Adipocyte (in vitro differentiated cells): ENCODE measurements at places on chromosomes 7 and 10.

DNA sequence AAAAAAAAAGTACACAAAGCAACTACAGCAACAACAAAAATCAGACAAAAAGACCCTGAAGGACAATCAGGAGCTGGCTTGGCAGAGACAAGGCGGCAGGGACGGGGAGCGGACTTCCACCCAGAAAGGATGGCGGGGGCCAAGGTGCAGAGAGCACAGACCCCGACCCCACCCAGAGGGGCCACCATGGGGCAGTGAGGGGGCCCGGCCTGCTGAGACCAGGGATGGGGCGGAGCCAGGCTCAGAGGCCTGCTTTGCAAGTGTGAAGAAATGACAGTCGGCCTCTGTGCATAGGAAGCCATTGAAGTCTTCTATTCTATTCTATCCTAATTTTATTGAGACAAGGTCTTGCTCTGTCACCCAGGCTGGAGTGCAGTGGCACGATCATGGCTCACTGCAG is 82.0 kb downstream of the ELFN1 start:
- no peak for DNase-seq

GRCh38 chr10:133253361-133253955 is 15.8 kb downstream of the VENTX start:
- no peak for DNase-seq

DNA sequence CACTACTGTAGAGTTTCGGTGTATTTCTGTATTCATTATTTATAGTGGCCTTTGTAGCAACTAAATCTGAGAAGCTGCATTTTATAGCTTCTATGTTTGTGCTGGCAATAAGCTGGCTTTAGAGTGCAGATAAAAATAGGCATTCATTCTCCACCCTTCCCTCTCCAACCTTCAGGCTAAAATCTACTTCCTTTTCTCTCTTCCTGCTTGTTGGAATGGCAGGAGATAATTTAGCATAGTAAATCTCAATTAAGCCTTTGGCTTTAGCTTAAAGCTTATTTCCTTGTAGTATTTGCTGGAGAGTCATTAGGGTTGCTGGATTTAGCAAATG is 58.5 kb downstream of the CPVL start:
- DNase-seq, result no peak

DNA sequence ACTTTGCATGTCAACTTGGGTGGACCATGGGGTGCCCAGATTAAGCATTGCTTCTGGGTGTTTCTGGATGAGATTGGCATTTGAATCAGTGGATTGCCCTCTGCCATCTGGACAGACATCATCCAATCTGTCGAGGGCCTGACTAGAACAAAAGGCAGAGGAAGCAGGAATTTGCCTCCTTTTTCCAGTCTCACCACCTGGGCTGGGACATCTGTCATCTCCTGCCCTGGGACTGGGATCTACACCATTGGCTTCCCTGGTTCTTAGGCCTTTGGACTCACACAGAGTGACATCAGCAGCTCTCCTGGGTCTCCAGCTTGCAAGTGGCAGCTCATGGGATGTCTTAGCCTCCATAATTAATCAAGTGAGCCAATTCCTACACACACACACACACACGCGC is 10.3 kb downstream of the SLC13A4 start:
- DNase-seq, result no peak

DNA sequence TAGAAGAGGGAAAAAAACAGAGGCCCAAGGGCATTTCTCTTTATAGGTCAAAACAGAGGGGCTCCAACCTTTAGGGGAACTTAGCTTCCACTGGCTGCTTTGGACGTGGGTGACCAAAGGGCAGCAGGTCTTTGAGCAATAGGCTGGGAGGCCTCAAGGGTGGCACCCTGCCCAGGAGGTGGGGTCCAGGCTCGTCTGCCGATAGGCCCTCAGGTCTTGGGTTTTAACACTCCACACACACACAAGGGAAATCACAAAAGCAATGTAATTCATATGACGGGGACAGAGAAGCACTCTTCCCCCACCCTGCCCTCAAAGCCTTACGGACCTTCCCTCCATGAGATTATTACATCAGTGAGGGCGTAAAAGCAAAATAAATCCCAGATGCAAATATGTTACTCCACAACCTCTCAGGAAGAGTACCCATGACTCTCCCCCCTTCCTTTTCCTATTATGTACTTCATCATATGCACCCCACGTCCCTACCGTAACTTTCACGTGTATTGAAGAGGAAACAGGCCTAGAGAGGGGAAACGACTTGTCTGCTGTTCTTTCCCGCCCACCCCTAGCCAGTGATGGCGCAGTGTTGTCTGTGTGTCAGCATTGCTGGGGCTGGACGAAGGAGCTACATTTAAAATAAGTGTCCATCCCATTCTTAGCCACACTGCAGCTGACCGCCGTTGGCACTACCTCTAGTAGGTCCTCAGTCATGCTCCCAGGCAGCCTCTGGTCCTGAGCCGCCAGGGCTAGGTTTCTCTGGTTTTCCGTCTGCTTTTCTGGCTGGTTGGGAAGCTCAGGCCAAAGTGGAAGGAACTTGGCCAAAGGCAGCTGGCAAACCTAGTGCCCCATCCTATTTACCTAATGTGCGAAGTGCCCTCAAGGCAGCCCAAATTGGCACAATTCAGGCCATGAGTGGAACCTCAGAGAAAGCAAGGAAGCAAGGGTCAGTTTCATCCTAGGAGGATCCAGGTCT is 2.1 kb downstream of the PCBD1 start:
- no peak for DNase-seq

DNA sequence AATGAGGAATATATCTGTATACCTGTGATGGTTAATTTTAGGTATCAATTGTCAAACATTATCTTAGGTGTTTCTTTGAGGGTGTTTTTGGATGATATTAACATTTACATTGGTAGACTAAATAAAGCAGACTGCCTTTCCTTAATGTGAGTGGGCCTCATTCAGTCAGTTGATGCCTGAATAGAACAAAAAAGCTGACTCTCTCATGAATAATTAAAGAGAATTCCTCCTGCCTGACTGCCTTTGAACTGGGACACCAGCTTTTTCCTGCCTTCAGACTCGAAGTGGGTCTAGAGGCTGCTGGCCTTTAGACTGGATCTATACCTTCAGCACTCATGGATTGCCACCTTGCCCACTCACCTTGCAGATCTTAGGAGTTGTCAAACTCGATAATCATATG is 117.9 kb upstream of the TMEM168 start:
- DNase-seq, result no peak

DNA sequence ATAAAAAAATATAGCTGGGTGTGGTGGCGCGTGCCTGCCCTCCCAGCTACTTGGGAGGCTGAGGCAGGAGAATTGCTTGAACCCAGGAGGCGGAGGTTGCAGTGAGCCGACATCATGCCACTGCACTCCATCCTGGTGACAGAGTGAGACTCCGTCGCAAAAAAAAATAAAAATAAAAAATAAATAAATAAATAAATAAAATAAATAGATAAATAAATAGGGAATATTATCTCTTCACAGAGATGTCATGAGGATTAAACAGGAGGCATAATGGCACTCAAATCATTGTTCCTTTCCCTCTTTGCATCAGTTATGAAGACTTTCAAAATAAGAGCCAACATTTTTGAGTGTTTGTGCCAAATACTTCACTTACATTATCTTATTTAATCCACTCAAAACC is 32.0 kb upstream of the BMPR1A start:
- DNase-seq, result no peak

DNA sequence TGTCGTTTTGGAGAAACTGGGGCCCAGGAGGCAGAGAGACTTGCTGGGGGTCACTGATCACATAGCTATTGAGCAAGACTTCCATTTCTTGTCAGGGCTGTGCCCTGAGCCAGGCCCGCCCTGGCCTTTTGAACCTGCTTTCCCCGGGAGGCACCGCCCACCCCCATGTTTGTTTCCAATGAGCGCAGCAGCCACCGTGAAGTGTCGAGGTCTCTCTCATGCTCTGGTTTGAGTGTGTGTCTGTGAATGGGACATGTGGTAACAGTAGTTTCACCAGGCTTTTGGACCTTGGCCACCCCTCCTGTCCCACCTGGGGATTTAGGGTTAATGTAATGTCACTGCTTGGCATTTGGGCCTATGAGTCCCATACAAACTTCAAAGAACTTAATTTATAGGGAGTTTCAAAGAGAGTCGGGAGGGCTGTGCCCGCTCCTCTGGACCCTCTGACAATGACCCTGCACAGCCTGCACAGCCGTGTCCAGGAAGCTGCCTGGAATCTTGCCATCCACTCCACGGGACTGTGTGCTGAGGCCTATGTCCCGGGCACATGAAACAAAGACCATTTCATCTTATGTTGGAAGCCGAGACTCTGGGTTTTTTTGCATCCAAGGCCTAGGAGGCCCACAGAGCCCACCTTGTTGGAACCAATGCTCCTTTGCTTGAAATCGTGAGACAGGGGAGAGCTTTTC is 6.3 kb downstream of the PRF1 start:
- no peak for DNase-seq

DNA sequence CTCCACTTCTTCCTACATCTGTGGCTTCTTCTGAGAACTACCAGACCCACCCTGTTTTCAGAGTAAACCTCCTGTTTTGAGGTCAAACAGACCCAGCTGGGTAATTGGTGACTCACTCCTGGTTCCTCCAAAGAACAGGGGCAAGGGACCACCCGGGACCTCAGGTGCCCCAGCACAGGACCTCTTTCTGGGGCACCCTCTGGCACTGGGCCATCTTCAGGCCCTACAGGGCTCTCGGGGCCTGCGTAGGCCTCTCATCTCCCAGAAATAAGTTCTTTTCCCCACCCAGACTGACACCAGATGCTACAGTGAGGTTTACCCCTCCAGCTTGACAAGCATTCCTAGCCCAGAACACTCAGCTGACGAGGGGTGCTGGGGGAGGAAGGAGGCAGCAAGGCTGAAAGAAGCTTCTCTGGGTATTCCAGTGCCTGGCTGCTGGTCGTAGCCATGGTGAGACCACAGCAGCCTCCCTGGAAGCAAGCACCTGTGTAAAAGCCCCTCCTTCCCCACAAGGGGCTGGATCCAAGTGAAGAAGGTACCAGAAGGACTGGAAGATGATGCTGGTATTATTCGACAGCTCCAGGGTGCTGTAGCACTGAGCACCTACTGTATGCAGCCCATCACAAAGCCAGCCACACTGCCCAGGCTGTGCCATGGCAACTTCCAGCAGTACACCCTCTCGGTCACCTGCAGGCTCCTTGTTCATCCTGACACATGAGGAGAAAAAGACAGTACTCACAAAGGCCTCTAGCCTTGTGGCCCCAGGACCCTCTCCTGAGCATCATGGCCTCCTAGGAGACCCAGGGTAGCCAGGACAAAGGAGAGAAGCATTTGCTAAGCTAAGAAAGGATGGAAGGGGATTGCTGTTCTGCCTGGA is 47.4 kb downstream of the ALOX5 start:
- no peak for DNase-seq

DNA sequence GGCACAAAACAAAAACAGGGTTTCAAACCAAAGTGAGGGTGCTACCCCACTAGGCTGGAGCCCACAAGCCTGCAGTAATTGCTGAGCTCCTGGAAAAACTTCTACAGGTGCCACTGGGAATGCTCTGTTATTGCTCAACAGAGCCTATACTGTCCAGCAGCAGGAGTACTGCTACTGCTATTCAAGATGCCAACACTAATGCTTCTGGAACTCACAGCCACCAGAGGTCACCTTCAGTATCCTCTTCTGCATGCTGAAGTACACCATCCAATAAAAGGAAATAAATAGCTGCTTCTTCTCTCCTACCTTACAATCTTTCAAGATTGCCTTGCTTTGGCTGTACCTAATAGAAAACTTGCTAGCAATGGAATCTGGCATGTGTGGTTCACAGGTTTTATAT is 222.0 kb downstream of the LRRN3 start:
- no peak for DNase-seq

DNA sequence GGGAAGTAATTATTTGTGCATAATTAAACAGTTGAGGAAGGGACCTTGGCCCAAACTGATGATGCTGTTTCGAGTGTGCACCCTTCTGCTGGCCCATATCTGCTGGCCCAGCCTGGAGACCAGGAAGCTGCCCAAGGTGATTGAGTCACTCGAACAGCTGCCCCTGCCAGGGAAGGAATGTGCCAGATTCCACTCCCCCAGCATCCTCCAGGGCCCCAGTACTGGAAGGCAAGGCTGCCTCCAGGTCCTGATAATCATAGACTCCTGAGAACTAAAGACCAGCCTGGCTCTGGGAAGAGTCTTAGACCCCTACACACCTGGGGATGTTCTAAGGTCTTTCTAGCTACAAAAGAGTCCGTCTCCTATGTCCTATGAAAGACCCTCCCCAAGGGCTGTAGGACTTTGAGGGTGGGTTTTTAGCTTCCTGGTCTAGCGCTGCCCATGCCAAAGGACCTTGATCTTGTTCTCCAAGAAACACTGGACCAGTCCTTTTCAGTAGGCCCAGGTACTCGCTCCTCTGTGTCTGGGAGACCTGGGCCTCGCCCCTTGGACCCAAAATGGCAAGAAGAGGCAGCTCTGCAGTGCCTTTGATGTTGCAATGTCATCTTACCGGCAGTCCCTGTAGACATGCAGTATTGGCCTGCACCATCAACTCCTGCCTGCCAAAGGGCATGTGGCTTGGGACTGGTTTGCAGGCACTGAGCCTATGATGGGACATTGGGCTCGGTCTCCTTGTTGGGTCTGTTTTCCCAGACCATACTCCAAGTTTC is 103.2 kb upstream of the GPR26 start:
- no peak for DNase-seq

GRCh38 chr7:41688012-41688625 is 14.8 kb downstream of the INHBA start:
- no peak for DNase-seq

DNA sequence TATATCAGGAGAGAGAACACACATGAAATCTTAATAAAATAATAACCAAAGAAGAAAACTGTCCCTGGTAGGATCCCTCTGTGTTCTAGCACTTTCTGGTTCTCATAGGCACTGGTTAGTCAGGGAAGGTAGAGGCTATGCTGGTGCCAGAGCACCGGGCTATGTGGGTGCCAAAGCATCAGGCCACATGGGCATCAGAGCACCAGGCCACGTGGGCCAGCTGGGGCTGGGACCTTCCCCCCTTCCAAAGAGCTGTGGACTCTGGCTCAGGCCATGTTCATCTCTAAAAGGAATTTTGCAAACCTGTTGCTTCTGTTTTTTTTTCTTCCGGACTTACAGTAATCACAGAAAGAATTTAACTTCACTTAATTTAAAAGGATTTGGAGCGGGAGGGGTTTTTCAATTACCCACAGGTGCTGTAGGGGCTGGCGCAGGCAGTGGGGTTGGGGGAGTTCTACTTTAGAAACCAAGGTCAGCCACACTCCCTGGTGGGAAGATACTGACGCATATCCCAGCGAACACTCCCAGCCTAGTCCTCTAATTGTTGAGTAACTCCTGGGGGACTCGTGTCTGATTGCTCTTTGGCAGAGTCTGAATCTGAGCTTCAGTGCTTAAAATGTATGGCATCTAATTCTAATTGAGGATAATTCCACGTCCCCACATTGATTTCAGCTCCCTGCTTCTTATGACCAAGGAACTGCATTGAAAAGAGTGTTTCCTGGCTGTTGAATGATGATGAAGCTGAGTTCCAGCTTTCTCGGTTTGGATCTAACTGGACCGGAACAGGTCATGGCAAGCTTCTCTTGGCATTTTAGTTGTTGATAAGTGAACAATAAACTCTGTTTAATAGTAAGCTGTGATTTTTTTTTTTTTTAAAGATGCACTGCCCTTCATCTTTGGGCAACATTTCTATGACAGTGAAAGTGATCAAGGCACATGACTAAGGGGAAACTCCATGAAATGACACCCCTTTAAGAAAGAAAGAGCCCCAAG is 110.7 kb upstream of the FZD8 start:
- peak; percentile 64 for DNase-seq
